ENCODE measurements at places on chromosomes 1 and 21.

GRCh38 chr1:58201492-58202106 is 344.9 kb downstream of the OMA1 start:
- no peak for DNase-seq

- DNase-seq: no peak
These were observed 14.9 kb upstream of the CTSS start for GRCh38 chr1:150780510-150780909.

DNA sequence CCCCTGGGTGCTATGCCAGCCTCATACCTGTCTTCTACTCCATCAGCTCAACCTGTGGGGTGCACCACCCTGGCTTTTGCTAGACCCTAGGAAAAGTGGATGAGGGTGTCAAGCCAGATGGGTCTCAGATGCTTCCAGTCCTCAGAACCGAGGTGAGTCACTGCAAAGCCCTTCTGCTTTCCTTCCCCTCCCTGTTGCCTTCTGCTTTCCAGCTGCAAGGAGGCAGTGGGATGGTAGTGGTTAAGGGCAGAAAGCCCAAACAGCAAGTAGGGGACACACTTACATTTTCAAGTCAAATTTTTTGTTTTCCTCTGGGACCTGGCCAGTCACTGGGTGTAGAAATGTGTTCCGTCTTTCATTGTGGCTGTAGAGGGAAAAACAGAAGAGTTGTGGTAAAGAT is 60.7 kb upstream of the GOLT1A start:
- DNase-seq: no peak

GRCh38 chr1:11339346-11340232 is 66.6 kb downstream of the UBIAD1 start:
- no peak for DNase-seq

DNA sequence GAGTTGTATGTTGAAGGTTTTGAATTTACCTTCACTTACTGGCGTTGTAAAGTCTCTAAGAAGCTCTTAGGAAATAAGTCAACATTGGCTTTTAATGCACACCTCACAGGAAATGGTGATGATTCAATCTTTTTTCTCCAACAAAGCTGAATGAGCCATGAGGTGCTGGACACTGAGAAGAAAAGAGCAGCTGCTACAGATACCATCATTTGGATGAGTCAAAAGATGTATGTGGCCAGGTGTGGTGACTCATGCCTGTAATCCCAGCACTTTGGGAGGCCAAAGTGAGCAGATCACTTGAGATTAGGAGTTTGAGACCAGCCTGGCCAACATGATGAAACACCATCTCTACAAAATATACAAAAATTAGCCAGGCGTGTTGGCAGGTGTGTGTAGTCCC is 3.3 kb upstream of the IL23R start:
- DNase-seq: no peak

DNA sequence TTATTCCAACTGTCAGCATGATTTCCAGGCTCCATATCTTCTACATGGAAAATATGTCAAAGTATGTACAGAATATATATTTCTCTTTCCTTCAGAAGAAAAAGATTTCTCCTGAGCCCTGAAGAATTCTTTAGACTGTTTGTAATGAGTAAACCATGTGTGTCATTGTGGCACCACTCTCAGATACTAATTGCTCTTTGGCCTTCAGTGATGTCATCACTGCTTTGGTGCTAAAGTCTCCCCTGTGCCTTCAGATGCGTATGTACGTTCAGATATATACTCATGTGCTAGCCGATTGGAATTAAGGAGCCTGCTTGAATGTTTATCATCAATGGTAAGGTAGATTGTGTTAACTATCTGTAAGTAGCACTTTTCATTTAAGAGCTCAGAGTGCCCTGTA is 20.6 kb upstream of the NBL1 start:
- DNase-seq: no peak

DNA sequence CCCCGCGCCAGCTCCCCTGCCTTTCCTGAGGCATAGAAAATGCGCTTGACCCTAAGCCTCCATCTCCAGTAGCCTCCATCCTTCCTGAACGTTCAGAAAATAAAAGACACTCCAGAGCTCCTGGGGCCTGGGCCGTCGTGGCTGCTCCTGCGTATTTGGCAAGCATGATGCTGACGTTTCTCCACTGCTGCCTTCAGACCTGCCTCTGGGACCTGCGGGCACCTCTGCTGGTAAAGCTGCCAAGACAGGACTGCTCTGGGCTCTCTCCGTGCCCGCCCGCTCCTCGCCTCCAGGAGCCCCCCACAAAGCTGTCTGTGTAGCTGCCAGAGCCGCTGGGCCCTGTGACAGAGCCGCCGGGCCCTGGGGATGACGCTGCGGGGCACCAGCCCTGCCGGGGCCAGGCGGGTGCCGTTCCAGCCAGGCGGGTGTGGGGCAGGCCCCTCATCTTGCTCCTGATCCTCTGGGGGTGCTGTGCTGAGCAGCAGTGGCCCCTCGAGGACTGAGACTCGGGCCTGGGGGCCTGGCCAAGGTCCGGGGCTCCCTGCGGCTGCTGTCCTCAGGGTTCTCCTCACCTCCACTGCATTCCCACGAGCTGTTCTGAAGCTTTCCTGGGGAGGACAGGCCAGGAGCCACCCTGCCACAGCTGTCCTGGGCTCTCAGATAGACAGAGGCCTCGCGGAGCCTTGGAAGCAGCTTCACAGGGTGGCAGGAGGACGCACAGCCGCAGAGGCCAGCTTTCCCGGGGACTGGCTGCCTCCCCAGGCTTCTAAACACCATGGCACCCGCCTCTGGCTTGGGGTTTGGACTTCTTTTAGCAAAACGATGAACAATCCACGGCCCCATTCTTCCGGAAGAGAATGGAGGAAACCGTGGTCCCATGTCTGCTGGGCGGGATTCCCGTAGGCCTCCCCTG is 48.1 kb downstream of the MORN1 start:
- DNase-seq: no peak

DNA sequence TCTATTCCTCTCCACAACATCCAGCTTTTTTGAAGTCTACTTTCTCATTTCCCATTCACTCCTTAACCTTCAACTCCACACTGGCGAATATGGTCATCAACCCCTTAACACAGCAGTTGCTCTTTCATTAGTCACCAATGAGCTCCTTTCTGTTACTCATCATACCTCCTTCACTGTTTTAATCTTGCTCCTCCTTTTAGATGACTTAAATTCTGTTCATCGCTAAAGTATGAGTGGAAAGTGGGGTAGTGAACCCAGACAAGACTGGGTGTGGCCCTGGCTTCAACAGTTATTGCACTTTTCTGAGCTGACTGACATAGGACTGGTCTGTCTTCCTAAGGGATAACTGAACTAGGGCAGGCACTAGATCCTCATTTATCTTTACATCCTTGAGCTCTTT is 51.3 kb downstream of the AKT3 start:
- DNase-seq: peak; percentile 40

DNA sequence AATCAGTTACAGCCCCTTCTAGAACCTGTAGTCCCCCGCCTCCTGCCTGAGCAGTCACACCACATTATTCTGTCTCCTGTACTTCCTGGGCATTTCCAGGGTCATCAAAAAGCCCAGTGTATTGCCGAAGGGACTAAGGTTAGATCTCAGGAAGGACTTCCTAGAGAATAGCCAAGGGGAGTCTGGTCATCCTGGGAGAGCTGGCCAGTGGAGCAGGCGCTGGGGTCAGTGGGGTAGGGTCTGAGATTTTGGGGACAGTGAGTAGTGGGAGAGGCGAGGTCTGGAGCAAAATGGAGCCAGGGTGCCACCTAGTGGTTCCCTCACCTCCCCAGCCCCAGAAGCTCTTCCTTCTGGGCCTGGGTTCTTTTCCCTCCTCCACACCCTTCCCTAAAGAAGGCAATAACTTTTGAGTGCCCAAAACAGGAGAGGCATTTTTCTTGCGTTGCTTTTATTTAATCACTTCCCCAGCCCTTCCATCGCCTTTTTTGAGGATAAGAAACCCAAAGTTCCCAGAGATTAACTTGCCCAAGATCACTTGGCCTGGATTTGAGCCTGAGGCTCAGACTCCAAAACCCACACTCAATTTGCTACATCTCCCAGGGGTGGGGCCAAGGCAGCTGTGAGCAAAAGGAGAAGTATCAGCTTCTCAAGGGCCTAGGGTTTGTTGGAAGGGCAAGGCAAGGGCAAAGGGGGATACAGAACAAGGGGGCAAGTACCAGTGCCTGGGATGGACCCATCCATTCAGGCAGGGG is 7.3 kb upstream of the PMVK start:
- peak; percentile 70 for DNase-seq

GRCh38 chr1:78367700-78368099 is 123.1 kb upstream of the PTGFR start:
- no peak for DNase-seq

- no peak for DNase-seq
These were observed 135.1 kb upstream of the MAGI3 start for GRCh38 chr1:113255038-113255719.

Data from 8988T (cell line).